ENCODE measurements at places on chromosomes 1 and 21. TPM values are rescaled to one million over a fixed set of nuclear protein-coding genes. Genes with fewer than 3 reads are reported as not detected.

GRCh38 chr1:51433269-51433971, 85.6 kb downstream of the EPS15 start:
- DNase-seq: no peak

ATP5IF1 gene
- polyA plus RNA-seq: 239 TPM

- no peak for DNase-seq
These were observed 48.6 kb upstream of the ASPM start for GRCh38 chr1:197195100-197195499.

DNA sequence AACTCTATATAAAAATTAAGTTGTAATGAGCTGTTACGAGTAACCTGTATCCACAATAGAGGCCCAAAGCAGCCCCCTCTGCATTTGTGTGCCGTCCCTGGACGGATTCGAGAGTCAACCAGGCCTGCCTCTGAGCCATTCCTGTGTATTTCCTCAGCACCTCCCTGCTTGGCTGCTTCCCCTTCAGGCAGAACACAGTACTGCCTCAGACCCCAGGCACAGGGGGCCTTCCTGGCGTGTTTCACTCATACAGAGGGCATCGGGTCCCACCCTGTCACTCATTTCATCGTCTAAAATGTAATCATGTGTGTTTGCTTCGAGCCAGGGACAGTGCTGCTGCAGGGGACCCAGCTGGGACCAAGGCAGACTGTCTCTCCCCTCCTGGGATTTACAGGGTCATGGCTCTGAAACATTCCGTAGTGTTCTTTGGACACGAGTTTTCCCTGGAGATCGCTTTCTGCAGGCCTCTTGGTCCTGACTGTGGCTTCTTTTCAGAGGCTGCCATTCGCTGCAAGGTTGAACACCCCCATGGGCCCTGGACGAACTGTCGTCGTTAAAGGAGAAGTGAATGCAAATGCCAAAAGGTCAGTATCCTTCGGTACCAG, 19.4 kb downstream of the LGALS8 start:
- DNase-seq: no peak

GRCh38 chr1:76381450-76382097, 307.0 kb downstream of the ST6GALNAC3 start:
- no peak for DNase-seq

GRCh38 chr1:35672116-35672515, 30.8 kb upstream of the PSMB2 start:
- DNase-seq: no peak

DNA sequence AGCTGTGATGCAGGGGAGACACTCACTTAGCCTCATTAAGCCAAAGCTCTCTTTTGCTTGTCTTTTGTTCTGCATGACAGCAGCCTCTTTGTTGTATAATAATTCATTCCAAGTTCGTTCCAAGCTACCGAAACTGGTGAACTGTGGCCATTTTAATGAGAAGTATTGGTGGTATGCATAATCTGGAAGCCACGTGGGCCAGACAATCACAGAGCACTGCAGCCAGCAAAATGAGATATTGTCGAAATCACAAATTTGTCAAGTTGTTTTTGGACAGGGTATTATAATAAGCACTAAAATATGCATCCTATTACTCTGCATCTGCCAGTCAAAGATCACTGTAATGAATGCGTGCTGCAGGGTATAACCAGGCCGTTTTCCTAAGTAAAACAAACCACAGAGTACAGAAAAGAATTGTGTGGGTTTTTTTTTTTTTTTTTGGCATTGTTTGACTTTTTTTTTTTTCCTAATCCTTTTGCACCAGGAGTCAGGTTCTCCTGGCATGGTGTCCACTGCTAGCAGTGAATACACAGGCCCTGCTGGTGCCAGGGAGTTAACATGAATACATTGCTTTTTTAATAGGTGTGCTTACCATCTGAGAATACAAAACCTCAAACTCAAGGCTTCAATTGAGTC, 423.9 kb downstream of the PTBP2 start:
- DNase-seq: no peak

UMODL1 gene
- polyA plus RNA-seq: not detected

GRCh38 chr1:230170622-230171021, 103.6 kb downstream of the GALNT2 start:
- no peak for DNase-seq

DNA sequence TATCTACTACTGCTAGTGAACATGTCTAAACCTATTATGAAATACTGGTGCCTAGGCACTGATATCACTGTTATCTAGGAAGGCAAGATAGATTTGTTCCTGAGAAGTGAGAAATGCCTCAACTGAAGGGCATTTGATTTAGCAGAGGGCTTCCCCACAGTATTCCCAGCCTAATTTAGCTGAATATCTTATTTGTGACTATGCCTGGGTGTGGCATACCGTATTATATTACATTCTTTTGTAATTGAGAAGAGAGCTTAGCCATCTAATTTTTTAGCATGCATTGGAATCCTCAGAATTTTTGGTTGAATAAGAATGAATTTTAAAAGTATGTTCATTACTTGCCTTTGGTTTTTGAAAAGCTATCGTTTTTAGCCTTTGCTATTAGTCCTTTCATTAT, 99.1 kb downstream of the ZP4 start:
- no peak for DNase-seq

C1orf185 gene
- not detected for polyA plus RNA-seq

DNA sequence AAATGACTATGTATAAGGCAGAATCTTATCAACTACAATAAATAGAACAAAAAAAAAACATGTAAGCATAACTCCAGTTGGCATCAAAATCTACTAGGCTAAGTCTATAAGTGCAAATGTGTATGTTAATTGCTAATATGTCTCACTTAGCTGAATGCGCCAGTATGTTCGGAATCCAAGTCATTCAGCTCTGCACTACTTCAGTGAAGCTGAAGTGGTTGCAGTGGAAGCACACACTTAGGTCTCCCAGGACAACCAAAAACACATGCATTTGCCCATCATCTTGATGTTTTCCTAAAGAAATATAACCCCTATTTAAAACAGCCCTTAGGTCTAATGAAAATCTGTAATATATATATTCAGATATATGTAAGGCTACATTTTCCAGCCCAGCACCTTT, 41.0 kb upstream of the RGS2 start:
- DNase-seq: no peak

- DNase-seq: no peak
These were observed 73.2 kb downstream of the ZC3H11B start for GRCh38 chr1:219539645-219540254.

LCE6A gene
- polyA plus RNA-seq: not detected

F13B gene
- 0.05 TPM for polyA plus RNA-seq

GRCh38 chr1:64516803-64517568, 47.1 kb downstream of the CACHD1 start:
- no peak for DNase-seq

DNA sequence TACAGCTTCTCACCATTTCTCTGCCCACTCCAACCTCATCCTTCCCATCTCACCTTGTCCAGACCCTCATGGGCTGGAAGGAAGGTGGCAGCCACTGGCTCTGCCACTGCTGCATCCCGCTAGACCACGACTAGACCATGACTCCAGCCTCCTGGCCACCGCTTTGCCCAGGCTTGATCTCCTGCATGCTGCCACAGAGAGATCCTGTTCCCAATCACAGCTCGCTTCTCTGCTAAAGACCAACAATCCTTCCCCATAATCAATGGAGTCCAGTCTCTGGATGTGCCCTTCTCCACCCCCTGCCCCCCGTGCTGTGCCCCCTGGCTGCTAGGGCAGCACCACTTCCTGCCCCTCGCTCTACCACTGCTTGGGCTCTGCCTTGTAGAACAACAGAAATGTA, 64.9 kb upstream of the DMRTB1 start:
- DNase-seq: no peak

DNA sequence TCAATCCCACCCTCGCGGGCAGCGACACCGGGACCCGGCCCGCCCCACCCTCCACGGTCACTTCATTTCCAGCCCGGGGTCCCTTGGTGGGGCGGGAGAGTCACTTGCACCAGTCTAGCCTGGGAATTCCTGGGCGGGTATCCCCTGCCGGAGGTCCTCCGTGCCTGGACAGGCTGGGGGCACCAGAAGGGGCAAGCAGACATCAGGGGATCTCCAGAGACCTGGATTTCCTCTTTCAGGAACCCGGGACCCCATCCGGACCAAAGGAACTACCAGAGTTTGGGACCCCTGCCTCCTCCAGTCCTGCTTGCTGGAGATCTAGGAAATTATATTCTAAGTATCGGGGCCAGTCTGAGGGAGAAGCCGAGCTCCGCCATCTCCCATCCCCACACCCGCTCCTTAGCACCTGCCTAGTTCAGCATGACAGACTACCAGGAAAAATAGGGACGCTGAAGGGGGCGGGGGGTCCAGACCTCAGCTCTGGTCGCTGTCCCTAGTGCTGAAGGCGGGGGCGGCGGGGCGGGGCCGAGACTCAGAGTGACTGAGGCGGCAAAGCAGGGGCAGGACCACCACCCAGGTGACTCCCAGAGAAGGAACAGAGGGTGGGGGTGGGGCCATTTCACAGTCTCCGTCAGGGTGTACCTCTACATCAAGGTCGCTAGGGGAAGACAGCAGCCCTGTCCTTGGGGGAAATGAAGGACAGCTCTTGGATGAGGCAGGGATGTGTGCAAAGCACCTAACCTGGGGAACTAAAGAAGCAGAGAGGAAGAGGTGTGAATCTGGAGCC, 832 bp downstream of the HCN3 start:
- no peak for DNase-seq

GRCh38 chr1:65791801-65792668, 660 bp upstream of the PDE4B start:
- DNase-seq: no peak

C8A gene
- polyA plus RNA-seq: 0.16 TPM

DNA sequence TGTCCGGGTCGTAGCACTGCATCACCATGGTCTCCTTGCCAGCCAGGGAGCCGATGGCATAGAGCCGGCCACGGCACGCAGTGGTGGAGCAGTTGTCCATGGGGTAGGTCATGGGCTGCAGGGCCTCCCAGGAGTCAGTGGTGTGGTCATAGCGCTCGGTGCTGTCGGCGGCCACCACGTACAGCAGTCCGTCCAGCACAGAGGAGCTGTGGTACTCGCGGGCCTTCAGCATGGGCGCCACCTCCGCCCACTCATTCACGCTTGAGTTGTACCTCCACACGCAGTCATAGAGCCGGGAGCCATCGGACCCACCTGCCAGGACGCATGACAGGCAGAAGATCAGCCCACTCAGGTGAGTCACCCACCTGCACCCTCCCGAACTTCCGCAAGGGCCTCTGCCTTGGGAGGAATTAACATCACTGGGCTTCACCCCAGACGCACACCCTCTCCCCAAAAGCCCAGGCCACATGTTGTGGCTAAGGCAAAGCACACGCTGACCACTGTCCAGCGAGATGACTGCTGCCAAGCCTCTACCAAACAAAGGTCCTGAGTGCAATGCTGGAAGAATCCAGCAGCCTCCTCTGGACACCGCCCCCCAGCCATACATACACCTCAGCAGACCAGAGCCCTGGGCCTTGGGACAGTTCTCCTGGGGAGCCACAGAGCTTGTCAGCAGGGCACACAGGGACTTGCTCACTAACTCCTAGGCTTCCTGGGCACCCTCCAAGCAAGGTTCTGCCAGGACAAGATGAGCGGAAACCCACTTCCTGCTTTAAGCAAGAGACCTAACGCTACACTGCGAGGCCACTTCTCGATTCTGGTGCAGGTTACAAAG, 3.3 kb downstream of the KLHL21 start:
- no peak for DNase-seq

DNA sequence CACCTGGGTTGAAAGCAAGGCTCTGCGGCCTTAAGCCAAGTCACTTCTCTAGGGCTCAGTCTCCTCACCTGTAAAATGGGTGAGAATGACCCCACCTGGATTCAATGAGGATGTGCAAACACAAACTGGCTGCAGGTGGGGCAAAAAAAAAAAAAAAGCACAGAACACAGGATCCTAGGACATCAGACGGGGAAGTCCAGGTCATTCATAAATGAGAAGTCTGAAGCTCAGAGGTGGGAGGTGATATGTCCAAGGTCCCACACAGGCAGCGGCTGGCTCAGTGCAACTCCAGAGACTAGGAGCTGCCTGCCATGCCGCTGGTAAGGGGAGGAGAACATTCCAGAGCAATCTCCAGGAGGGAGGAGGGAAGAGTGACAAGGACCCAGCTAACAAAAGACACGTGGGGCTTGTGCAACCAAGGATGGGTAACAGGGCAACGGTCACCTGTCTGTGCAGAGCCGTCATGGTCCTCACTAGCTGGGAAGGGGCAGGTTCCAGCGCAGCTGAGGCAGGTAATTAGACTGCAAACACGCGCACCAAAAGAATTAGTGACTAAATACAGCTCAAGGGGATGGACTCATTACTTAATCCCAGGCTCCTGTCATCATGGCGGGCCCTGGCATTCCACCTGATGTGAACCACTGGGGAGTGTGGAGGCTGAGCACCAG, 19.5 kb downstream of the IFFO2 start:
- DNase-seq: no peak

- DNase-seq: no peak
These were observed 45.4 kb downstream of the ADSS2 start for GRCh38 chr1:244406337-244406736.

B3GALT2 gene
- polyA plus RNA-seq: 3.5 TPM

GRCh38 chr1:21129407-21129806, 47.3 kb downstream of the EIF4G3 start:
- DNase-seq: no peak

DNA sequence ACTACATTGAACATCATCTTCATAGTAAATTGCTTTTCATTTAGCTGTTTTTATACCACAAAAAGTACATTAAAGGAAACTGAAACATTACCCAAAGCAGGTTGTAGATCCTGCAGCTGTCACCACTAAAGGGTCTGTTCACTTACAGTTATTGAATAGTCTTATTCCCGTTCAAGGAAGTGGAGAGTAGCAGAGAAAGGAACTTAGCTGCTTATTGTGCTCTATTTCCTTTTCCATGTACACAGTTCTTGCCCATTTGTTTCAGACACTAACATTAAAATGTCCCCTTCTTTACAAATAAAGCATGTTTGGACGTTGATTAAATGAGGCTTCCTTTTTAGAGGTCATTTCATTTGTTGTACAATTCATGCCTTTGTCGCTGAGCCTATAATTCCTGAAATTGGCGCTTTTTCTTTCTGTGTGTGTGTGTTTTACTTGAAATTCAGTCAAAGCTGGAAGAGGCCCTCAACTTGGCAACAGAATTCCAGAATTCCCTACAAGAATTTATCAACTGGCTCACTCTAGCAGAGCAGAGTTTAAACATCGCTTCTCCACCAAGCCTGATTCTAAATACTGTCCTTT, 44.4 kb upstream of the BMP8A start:
- no peak for DNase-seq

GRCh38 chr1:200886594-200886993, 8.1 kb upstream of the INAVA start:
- DNase-seq: no peak

GRCh38 chr1:76949503-76949902, 82.2 kb downstream of the ST6GALNAC5 start:
- DNase-seq: no peak
